Hypothalamus (tissue), 51 donors: ENCODE measurements at places on chromosomes 5 and 9.

- DNase-seq: no peak
Observed at GRCh38 chr9:33446240-33446945, 1.0 kb downstream of the AQP3 start.

GRCh38 chr5:77064040-77064439 lies 23.0 kb downstream of the ZBED3 start:
- no peak for DNase-seq

DNA sequence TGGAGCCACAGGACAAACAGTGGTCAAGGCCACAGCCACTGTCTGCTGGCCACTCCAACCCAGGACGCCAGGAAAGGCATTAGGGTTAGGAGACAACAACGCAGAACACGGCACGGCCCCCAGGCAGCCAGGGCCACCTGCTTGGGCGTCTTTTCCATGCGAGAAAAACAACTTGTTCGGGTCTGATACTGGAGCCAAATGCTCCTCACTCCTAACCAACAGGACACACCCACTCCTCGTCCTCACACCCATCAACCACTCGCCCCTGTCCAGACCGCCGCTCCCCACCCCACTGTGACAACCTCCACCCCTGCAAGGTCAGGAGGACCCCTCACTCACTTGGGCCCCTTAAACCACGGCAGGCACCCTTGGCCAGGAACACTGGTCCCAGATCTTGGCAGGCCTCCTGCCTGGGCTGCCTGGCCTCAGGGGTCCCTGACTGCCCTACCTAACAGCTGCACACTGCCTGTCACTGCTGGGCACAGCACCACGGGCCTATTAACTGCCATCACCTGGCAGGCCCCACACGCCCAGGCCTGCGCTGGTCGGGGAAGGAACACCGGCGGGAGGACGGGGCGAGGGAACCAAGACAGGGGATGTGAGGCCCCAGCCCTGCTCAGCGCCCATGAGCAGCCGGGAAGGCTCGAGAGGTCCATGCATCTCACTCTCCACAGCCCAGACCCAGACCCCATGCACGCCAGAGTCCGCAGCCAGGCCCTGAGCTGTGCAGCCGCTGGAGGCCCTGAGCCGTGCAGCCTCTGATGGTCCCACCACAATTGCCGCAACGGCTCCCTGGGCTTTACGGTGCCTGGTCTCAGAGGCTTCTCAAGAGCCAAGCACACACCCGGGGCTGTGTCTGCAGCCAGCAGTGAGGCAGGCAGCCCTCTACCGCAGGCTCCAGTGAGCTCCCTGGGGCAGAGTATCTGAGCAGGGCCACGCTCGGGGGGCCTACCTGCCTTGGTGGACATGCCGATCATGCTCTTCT lies 13.8 kb downstream of the CLPTM1L start:
- DNase-seq: no peak

DNA sequence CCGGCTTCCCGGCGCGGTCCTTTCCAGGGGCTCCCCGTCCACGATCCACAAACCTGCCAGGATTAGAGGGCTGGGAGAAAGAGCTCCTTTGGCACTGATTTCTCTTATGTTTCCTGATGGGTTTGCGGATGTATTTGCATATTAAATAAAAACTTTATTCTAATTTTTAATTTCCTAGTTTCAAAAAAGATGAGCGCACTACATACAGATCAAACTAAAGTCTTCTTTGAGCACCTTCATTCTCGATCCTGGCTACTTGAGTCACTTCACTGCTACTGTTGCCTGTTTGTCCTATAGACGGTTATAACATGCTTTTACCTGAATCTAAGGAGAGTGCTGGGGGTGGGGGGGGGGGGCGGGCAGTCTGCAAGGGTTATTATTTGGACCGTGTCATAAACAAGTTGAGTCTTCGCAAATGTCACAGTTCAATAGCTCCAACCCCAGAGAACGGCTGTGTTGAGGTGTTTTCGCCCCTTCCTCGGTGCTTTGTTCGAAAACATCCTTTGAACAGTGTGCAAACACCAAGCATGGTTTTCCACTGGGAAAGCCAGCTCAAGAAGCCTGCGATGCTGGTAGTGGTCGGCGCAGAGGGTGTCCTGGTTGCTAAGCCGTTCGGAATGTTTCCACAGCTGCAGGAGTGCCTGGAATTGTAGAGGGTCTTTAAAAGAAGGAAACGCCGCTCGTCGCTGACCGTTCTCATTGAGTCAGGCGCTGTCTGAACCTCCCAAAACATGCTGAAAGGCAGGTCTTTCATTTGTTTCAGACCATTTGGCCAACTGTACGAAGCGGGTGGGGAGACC lies 1.1 kb upstream of the STK10 start:
- no peak for DNase-seq

DNA sequence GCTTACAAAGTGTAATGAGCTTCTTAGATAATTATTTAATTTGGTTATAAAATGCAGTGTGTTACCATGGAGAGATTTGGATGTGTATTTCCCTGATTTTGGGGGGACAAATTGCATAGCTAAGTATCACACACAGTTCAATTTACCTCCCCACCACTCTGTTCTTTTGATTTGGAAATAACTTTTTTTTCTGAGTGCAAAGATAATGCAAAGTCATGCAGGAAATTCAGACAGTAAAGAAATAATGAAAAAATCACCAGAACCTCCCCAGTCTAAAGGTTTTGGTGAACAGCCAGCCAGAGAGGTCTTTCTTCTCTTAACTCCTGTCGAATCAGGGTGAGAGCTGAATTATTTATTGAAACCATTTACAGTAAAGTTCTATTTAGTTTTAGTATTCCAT lies 3.2 kb downstream of the ADGRV1 start:
- DNase-seq: no peak

DNA sequence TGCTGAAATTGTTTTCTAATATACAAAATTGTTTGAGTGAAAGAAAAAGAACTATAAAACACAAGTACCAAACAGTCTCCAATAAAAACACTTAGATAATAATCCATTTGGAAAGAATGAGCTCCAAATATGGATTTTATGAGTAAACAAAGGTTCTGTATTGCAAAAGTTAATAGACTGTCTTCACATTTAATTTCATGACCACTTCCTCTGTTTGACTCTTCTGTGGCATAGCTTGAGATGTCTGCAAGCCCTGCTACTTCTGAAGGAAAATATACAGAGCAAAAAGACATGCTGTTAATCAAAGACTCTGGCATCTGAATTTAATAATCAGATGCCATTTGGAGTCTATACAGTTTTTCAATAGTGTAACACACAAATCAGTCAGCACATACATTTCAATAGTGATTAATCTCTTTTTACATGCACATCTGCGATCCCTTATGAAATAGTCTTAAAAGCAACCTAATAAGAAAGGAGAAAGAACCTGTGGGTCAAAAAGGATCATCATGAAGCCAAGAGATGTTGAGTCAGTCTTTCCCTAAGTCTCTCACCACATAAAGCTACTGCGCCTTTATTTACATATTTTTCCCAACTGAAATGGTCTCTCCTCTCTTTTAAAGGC lies 165.4 kb upstream of the LHFPL2 start:
- DNase-seq: no peak

- no peak for DNase-seq
Observed at GRCh38 chr9:109791003-109791677, 11.1 kb downstream of the PALM2AKAP2 start.

DNA sequence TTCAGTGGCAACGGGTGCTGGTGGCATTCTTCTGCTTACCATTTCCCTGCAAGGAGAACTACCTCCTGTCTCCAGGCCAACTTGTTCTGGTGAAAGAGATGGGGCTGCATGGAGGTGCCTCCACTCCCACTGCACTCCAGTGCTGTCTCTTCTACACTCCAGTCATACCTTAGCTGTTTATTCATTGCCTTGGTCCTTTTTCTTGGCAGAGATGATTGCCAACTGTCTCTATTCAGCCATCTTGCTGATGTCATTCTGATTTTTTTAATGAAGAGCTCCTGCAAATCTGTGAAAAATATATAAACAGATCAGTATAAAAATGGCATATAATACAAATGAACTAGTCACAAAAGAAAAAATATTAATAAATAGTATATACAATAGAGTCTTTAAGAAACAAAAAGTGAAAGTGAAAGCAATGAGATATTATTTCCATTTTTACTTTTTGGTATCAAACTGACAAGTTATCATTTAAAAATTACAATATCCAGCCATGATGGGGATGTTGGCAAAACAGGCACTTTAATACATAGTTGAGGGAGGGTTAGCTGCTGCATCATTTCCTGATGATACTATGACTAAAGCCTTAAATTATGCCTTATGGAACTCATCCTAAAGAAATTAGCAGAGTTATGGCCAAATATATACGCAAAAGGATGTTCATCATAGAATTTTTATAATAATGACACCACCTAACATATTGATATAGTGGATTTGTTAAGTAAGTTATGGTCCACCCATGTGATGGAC lies 109.4 kb downstream of the CARTPT start:
- DNase-seq: no peak

DNA sequence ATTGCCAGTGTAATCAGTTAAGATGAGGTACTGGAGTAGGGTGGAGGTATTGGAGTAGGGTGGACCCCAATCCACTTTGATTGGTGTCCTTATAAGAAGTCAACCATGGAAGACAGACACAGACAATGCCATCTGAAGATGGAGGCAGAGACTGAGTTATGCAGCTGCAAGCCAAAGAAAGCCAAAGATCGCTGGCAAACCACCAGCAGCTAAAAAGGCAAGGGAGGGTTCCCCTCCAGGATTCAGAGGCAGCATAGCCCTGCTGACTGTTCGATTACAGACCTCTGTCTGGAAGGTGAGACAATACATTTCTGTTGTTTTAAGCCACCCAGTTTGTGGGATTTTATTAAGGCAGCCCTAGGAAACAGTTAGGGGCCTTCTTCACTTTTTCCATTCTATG lies 30.5 kb upstream of the CKMT2 start:
- DNase-seq: no peak

DNA sequence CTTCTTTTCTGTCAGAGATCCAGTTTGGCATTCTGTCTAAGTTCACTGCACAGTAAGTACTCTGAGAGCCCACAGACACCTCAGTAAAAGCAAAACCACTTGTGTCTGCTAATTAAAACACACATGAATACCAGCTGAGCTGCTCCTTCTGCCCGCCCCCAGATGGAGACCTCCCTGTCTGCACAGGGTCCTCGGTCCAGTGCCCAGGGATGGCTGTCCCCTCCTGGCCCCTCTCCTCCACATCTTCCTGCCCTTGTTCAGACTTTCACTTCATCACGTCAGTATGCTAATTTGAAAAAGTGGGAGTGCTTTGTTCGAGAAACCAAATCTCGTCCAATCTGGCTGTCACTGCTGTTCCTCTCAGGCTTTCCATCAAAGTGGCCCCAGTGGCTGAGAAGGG lies 43.5 kb downstream of the LIX1 start:
- DNase-seq: peak; percentile 6

DNA sequence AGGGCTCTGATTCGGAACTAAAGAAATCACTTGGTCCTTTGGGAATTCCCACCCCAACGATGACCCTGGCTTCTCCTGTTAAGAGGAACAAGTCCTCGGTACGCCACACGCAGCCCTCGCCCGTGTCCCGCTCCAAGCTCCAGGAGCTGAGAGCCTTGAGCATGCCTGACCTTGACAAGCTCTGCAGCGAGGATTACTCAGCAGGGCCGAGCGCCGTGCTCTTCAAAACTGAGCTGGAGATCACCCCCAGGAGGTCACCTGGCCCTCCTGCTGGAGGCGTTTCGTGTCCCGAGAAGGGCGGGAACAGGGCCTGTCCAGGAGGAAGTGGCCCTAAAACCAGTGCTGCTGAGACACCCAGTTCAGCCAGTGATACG lies 83.4 kb downstream of the GOLPH3 start:
- no peak for DNase-seq

GRCh38 chr9:86469476-86470250 lies 115.5 kb upstream of the TUT7 start:
- no peak for DNase-seq
